ENCODE measurements at places on chromosomes 3 and 15.
A peak's percentile ranks its signal among the peaks of the same experiment; 100 is the strongest.

GRCh38 chr3:101646726-101647125 is 30.2 kb downstream of the ZBTB11 start:
- DNase-seq: no peak

GRCh38 chr3:38297947-38298711 is 16.0 kb downstream of the SLC22A14 start:
- no peak for DNase-seq

DNA sequence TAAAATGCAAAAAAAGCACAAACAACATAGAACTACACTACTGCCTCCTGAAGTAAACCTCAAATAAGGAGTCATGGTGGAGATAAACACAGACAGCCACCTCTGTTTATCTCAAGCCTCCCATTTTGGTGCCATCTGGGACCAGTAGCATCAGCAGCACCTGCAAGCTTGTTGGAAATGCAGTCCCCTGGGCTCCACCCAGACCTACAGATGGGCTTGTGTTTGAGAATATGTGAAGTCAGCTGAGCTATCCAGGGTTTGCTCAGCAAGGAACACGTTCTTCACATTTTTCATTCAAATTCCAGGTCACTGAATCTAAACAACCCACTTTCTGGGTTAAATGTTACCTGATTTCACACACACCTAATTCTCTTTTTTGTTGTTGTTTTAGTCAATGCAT is 45.5 kb downstream of the RASGRF1 start:
- DNase-seq: no peak

DNA sequence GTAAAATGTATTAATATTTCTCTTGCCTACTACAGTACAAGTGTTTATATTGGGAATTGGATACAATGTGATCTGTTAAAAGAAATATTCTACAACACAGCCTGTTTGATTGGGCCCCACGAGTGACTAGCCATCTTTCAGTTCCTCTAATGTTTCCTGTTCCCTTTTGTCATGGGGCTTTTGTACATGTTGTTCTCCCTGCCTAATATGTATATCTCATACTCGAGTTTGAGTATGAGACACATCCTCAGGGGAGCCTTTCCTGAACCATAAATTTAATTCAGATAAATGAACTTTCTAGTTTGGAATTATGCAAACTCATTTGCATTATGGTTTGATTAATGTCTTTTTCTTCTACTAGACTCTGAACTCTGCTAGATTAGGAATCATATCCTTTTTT is 65.5 kb downstream of the MEF2A start:
- no peak for DNase-seq

DNA sequence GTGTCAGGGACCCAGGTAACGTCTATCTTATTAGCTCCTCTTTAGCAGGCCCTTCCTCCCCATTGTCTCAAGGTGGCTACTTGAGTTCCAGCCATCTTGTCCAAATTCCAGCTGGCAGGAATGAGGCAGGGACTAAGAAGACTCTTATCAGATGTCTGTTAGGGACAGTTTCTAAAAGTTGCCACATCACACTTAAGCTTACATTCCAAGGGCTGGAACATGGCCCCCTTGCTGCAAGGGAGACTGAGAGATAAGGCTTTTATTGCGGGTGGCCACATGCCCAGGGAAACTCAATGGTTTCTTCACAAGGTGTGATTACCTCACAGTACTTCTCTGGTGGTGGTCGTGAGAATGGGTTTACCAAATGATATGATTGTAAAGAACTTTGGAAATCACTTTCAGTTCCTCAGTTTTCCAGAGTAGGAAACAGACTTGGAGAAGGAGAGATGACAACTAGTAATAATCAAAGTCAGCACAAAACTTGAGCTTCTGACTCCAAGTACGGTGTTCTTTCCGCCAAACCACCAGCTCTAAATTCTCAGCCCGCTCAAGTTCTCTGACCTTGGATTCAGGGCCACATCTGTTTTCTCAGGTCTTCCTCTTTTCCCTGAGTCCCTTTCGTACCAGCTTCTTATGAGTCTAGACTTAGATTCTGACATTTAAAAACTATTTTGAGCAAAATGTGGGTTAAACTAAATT is 14.2 kb downstream of the PDIA5 start:
- DNase-seq: no peak

- DNase-seq: no peak
These were observed 21.0 kb downstream of the ICE2 start for GRCh38 chr15:60457985-60458384.

- no peak for DNase-seq
These were observed 47.7 kb upstream of the ANKRD28 start for GRCh38 chr3:15845475-15845874.

- no peak for DNase-seq
These were observed 9.6 kb upstream of the BTLA start for GRCh38 chr3:112508860-112509259.

DNA sequence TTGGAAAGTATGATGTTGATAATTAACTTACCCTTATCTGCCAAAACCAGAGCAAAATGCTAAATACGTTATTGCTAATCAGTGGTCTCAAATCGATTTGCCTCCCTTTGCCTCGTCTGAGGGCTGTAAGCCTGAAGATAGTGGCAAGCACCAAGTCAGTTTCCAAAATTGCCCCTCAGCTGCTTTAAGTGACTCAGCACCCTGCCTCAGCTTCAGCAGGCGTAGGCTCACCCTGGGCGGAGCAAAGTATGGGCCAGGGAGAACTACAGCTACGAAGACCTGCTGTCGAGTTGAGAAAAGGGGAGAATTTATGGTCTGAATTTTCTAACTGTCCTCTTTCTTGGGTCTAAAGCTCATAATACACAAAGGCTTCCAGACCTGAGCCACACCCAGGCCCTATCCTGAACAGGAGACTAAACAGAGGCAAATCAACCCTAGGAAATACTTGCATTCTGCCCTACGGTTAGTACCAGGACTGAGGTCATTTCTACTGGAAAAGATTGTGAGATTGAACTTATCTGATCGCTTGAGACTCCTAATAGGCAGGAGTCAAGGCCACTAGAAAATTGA is 59.7 kb downstream of the DCUN1D1 start:
- no peak for DNase-seq

DNA sequence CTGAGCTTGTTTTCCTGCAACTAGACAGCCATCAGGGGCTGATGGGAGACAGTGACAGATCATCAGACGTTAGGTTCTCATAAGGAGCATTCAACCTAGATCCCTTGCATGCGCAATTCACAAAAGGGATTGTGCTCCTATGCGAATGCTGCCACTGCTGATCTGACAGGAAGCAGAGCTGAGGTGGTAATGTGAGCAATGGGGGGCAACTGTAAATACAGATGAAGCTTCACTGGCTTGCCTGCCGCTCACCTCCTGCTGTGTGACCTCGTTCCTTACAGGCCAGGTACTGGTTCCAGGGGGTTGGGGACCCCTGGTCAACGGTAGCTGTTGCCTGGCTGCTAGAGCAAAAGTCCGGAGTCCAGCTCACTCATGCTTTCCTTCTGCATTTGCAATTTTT is 26.4 kb upstream of the KCNAB1 start:
- no peak for DNase-seq

- no peak for DNase-seq
These were observed 291.0 kb downstream of the CLSTN2 start for GRCh38 chr3:140225996-140226395.

- DNase-seq: no peak
These were observed 106.9 kb downstream of the LRRK1 start for GRCh38 chr15:101025896-101026631.

GRCh38 chr3:52704611-52705437 is 767 bp downstream of the GLT8D1 start:
- DNase-seq: no peak

- no peak for DNase-seq
These were observed 77.3 kb downstream of the FAM174B start for GRCh38 chr15:92578096-92578835.

GRCh38 chr15:33910741-33911140 is 57.6 kb upstream of the CHRM5 start:
- DNase-seq: no peak

GRCh38 chr15:55774113-55774970 is 31.4 kb upstream of the PRTG start:
- DNase-seq: no peak

DNA sequence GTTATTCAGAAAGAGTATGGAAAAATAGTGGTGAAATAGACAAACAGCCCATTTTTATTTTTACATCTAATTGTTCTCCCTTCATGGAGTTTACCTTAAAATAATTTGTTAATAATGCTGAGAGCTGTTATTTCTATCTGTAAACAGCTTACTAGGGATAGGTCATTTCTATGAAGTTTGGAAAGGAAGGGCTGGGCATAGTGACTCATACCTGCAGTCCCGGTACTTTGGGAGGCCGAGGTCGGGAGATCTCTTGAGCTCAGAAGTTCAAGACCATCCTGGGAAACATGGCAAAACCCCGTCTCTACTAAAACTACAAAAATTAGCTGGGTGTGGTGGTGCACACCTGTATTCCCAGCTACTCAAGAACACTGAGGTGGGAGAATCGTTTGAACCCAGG is 624.3 kb upstream of the LMCD1 start:
- DNase-seq: no peak

DNA sequence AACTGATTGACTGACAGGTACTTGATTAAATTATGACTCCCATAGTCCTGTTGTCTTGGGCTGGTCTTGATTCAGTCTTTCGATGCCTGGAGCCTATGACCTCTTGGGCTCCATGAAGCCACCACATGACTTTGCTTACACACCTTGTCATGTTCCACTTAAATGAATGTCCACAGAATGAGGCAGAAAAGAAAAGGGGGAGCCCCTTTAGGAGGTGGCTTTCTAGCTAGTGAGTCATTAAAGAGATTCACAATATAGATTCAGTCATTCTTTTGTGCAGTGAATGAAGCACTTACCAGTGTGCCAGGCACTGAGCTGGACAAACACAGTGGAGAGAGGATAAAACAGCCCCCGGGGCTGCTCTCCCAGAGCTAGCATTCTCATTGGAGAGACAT is 17.1 kb downstream of the VIPR1 start:
- no peak for DNase-seq

DNA sequence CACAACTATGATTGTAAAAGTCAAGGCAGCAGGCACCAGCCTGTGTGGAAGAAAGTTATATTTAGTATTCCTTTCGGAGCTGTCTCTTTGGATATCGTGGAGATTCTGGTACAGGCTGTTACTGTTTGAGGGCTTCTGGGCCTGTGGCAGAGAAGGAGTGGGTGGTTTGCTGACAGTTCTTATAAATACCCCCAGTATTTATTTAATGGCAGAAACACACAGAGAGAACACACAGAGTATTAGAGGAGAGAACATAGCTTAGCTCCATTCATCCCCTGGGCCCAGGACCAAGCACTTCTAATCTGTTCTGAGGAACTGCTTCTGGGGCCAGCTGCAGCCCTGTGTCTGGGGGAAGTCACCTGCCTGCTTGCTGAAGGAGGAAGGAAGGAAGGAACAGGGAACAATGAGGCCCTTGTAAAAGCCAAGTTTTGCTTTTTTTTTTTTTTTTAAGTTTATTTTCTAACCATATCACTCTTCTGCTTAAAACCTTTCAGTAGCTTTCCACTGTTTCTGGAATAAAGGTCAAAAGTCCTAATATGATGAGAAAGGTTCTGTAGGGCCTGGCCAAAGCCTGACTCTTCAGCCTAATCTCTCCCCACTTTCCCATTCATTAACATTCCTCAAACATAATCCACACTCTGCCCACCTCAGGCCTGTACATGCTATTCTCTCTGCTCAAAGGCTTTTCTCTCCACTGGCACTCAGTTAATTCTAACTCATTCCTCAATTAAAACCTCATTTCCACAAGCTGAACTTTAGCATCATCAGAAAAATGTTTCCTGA is 11.8 kb upstream of the PP2D1 start:
- DNase-seq: no peak

DNA sequence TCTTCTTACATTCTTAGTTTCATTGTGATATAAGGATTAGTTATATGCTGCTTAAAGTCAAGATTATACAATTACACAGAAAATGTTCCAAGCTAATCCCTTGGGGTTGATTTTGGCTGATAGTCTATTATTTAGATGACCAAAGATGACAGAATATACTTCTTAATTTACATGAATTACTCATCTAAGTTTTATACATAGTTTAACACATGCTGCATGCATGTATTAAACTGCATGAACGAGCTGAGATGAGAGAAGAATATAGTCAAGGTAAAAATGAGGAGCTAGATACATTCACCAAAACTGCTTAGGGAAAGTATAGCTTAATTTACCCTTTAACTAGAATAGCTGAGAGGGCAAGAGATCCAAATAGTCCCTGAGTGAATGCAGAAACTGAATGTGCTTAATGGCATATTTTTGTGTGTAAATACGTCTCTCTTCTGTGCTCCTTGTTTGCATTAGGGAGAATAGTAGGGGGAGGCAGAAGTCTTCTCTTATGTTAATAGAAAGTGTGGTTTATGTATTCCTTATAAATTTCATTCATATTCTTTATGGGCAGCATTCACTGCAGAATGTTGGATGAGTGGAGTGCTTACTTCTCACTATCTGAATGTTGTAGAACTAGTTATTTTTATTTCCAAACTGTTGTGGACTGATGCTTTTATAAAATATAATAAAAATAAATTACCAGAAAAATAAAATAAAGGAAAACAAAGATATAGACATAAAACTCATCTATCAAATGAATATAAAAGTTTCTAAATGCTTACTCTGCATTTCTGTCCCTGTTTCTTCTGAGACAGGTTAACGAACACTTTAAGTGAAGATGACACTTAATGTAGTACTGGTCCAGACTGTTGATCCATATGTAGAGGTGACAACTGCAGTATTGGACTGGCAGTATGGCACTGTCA is 327.8 kb downstream of the RBMS3 start:
- DNase-seq: no peak

DNA sequence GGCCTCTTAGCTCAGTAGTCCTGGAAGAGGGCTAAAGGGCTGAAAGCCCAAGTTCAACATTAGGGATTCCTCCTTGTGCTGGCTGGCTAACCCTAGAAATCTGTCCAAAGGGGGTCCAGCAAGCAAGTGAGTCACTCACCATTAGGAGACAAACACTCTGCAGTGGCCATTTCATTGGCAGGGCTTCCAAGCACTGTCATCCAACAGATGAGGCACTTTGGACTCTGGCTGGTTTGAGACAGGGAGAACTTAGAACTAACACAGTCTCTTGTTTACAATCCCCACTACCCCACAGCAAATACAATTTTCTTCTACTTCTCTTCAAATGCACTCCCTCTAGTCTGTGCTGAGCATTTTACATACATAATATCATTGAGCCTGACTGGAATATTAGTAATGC is 10.1 kb upstream of the WNT5A start:
- no peak for DNase-seq

GRCh38 chr15:57549935-57550334 is 41.8 kb upstream of the MYZAP start:
- no peak for DNase-seq

GRCh38 chr15:71532994-71533393 is 277.4 kb upstream of the NR2E3 start:
- peak; percentile 8 for DNase-seq

GRCh38 chr15:63457379-63457778 is 47.0 kb upstream of the USP3 start:
- no peak for DNase-seq

- DNase-seq: no peak
These were observed 536 bp downstream of the SNAPC5 start for GRCh38 chr15:66496951-66497501.

Data from NCI-H187 treated with DMSO at 0.1 percent for 48 hours (cell line).